ENCODE measurements at places on chromosomes 1 and 21.

GRCh38 chr1:94522304-94522703, 19.3 kb downstream of the F3 start:
- DNase-seq, result no peak

DNA sequence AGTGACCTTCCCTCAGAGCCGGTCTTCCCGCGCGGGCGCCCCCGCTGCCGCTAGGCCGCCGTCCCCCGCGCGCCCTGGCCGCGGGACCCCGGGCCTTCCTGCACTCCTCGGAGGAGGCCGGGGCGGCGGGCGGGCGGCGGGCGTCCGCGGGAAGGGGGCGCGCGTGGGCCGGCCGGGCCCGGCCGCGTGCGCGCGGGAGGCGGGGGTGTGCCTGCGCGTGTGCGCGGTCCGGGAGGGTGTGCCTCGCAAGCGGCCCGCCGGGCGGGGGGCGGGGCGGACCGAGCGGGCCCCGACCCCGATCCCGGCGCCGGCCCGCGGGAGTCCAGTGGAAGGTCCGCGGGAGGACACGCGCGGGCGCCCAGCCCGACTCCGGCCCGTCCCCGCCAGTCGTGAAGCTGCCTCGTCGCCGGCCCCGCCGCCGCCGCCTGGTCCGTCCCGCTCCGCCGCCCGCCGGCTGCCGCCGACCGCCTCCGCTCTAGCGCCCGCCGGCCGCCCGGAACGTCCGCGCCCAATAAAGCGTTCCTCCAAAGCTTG, 438 bp downstream of the MRPS6 start:
- DNase-seq, result no peak

DNA sequence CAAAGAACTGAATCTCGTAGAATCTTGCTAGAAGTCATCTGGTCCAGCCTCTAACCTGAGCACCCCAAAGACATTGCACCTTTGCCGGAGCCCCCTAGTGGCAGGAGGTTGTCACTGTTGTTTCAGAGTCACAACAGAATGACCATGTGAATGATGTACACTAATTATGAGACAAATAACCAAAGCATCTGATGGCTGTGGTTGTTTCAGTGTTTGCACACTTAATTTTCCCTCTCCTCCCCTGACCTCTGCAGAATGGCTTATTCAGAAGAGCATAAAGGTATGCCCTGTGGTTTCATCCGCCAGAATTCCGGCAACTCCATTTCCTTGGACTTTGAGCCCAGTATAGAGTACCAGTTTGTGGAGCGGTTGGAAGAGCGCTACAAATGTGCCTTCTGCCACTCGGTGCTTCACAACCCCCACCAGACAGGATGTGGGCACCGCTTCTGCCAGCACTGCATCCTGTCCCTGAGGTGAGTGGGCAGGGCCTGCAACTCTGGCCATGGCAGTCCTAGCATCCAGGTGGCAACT, 26.4 kb downstream of the TRAF5 start:
- no peak for DNase-seq

GRCh38 chr1:203038217-203038741, 12.0 kb downstream of the PPFIA4 start:
- DNase-seq, result no peak

DNA sequence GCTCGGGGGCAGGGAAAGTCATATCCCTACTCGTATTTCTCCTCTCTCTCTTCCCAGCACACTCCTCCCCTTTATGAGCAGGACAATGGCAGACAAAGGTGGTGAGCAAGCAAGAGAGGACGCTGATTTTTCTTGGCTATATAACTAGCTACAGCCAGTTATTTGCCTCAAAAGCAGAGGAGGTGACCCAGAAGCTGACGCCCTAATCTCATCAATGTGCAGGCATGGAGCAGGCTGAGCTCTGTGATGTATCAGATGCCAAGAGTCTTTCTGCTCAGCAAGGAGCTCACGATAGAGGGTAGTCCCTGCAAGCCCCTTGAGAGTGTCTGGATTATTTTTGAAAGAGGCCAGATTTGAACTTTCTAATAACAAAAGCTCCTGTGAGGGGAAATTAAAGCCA, 75.5 kb downstream of the ASTN1 start:
- DNase-seq, result no peak

GRCh38 chr1:203046984-203047630, 20.8 kb downstream of the PPFIA4 start:
- DNase-seq, result no peak

DNA sequence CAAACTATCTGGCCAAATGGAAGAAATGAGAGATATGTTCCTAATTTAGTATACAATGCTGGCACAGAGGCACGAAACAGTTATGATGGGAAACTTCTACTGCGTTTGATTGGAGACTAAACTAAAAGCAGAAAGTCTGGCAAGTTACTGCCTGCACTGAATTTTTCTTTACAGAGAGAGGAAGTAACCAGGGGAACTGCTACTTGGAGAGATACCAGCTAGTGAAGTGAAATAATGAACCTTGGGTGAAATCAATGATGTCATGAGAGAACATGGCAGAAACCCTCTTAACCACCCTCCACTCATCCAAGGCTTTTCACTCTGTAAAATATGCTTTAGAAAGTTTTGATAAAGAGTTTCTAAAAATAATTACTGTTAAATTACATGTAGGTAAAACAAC, 29.3 kb downstream of the NIBAN1 start:
- no peak for DNase-seq

- DNase-seq, result no peak
These were observed 34.1 kb downstream of the CLCA1 start for GRCh38 chr1:86502721-86503405.

DNA sequence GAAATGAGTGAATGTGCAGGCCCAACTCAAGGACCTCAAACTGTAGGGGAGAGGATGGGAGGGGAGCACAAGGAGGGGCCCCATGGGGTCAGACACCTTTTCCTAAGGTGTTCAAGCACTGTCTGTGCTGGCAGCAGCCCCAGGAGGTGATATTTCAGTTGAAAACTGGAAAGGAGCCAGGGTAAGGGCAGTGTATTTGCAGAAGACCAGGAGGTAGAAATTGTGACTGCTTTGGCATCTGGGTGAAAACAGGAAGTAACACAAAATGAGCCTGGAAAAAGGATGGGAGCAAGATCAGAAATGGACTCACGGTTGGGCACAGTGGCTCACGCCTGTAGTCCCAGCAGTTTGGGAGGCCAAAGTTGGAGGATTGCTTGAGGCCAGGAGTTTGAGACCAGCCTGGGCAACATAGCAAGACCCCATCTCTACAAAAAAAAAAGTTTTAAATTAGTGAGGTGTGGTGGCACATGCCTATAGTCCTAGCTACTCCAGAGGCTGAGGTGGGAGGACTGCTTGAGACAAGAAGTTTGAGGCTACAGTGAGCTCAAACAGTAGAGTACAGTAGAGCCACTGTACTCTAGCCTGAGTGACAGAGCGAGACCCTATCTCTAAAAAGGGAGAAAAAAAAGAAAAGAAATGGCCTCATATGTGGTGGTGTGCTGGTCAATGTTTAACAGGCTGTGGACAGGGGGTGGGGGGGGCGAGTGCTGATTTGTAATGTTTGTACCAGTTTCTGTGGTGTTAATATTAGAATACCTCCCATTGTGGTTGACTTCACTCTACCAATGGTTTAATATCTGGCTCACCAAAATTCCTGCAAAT, 76.2 kb upstream of the ANGPTL1 start:
- no peak for DNase-seq

GRCh38 chr1:100187912-100188311, 9.9 kb upstream of the LRRC39 start:
- DNase-seq, result no peak

- no peak for DNase-seq
These were observed 165.3 kb downstream of the TNFSF18 start for GRCh38 chr1:172885411-172885810.

DNA sequence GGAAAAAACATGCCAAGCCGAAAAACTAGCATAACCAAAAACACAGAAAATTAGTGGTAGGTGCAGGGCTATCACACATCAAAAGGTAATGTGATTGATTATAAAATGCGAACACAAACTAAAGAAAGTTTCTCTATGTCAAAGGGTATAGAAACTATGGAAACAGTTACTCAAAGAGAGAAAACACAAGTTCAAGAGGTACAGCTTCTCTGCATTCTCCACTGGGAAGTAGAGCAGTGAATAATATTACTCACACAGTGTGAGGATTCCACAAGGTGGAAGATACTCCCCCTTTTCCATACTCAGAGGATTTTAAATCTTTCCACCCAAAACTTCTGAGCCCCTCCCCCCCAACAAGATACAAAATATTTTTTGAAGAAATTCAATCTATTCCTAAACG, 18.6 kb downstream of the AKT3 start:
- no peak for DNase-seq

DNA sequence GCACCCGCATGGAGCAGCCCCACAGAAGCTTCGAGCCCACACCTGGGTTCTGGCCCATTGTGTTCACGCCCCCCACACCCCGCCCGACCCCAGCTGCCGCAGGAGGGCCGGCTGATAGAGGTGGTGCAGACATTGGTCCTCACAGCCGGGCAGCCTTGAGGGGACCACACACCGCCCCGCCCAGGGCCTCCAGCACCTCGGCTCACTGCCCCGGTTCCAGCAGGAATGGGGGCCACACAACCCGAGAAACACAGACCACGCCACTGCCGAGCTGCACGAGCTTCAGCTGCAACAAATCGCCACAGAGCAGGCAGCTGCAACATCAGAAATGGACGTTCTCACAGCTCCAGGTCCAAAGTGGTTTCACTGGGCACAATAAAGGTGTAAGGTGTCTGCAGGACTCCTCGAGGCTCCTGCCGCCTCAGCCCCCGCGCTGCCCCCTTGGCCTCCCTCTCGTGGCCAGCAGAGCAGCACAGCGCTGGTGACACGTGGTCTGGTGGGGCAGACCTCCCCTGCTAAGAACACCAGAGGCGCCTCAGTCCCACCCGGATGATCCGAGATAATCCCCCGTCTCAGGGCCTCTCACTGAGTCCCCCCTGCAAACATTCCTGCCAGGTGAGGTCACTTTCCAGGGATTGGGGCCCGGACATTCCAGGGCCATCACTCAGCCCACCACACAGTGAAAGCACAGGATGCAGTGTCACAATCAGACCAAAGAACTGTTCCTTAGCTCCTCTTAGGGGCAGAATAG, 62.3 kb upstream of the ADARB1 start:
- no peak for DNase-seq

DNA sequence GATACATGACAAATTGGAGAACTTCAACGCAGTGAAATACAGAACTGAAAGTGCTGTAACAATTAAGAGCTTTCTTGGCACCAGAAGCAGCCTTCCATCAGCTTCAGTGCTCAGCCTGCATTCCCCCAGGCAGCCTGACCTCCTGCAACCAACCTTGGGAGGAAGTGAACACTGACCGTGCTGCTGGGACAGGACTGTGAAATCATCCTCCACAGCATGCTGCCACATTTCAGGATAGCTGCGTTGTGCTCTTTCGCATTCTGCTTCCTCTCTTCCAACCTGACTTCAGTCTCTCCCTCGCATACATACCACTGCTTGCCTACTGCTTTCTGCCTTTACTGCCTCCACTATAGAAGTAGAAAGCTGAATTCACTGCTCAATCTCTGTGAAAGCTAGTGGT, 388.6 kb downstream of the RWDD3 start:
- no peak for DNase-seq

DNA sequence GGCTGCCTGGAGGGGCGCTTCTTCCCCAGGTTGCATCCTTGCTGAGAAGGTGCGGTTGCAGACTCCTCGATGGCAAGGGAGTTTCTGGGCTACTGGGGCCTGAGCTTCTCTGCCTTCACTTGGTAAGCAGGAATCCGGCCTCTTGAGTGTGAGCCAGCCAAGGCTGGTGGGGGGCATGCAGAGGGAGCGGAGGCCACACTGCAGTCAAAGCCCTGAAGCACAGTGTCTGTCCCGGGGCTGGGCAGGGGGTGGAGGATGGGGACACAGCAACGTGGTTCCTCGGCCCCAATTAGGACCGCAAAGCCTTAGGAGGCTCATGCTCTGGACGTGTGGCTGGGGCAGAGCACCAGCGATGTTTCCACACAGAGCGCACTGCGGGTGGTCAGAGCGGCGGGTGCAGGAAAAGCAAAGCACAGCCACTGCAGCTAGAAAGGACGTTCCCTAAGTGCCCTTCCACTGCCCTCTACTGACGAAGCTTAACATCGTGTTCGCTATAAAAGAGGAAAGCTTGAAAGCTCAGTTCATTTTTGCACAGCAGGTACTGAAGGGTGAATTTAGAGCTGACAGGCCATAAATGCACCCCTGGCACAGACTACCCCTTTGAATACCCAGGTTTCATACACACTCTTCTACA, 60.7 kb upstream of the COG2 start:
- no peak for DNase-seq

GRCh38 chr1:176800978-176801513, 338.1 kb downstream of the PAPPA2 start:
- DNase-seq, result no peak

DNA sequence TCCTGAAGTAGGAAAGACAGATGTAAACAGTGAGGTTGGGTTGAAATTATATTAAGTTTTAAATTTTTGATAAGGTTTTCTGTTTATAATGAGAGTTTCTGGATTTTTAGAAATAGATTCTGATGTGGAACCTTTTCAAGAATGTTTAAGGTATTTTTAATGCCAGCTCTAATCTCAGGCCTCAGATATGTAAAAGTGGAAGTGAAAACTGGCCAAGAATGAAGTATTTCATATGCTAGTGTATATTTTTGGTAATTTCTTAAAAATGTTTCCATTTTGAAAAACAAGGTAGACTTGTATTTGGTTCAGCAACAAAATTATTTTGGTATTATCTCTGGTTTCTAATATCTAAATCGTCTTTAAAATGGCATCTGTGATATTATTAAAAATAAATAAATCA, 14.4 kb downstream of the IFNAR1 start:
- no peak for DNase-seq

- no peak for DNase-seq
These were observed 2.9 kb downstream of the ZBTB37 start for GRCh38 chr1:173871091-173871490.

- no peak for DNase-seq
These were observed 4.3 kb downstream of the THEM4 start for GRCh38 chr1:151905070-151905442.

DNA sequence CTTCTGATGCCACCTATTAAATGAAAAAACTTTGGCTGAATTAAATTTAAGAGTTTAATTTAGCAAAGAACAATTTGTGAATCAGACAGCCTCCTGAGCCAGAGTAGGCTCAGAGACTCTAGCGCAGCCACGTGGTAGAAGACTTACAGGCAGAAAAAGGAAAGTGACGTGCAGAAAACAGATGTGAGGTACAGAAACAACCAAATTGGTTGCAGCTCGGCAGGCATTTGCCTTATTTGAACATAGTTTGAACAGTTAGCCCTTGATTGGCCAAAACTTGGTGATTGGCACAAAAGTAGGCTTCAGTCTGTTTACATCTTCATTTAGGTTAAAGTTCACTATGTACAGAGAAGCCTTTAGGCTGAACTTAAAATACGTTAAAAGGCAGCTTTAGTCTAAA, 22.9 kb downstream of the TCP10L start:
- no peak for DNase-seq

DNA sequence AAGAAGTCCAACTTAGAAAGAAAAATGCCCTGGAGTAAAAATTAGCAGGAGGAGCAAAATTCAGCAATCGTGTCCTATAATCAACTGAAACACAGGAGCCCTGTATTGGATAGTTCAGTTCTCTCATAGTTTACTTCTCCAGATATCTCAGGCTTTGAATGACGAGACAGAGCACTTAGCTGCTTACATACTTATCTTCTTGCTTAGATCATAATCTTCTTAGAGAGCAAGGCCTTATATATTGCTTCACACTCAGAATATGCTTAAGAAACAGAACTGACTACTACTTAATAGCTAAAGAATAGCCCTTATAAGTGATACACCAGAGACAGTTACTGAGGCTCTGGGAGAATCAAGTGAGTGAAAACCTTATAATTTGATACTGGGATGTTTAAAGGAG, 38.9 kb downstream of the TOR3A start:
- no peak for DNase-seq
